ENCODE measurements at places on chromosomes 11 and 22.

DNA sequence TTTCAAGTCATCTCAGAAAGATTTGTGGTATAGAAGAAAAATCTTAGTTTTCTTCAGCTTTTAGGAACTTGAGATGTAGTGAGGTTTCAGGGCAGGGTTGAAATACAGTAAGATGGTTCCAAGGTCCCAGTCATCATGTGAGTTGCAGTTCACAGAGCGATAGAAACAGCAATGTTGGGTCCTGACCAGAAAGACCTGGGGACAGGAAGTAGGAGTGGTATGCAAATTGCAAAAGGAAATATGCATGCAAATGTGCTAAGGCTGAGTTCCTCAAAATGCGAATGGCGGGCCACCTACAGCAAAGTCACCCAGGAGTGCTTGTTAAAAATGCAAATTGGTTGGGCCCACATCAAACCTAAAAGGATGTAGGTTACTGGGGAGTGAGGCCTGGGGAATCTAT, 1032.7 kb upstream of the TENM4 start:
- no peak for DNase-seq

GRCh38 chr22:21709688-21710087, 25.9 kb downstream of the YPEL1 start:
- no peak for DNase-seq

DNA sequence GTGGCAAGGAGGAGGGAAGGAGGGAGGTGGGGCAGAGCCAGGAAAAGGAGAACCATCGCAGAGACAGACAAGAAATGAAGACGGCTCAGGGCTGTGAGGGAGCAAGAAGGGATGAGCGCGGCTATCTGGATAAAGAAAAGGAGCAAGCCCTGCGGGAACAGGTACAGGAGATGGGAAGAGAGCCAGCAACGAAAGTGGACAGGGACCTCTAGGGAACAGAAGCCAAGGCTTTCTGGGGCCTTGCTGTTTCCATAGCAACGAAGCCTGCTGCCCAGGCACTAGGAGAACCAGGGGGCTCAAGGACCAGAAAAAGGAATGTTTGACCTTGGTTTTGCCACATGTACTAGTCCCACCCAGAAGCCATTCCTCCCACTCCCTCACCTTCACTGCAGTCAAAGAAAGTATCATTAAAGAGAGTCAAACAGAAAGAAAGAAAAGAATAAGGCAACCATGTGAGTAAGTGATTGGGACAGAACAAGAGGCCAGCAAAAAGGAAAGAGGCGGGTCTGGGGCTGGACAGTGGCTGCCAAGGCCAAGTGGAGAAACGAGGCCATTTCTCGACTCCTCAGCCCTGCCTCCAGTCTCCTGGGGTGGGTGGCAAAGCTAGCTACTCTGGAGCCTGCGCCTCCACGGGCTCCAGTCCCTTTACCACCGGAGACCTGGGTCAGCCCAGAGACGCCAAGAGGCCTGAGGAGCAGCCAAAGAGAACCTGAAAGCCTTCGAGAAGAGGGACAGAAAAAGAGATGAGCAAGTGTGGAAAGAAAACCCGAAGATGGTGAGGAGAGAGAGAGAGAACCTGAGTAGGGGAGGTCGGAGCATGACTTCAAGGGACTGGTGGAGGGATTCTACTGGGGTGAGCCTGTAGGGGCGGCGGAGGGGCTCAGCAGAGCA, 35.1 kb downstream of the NRXN2 start:
- no peak for DNase-seq

GRCh38 chr11:87454241-87454640, 416.5 kb downstream of the TMEM135 start:
- no peak for DNase-seq

- DNase-seq: peak; percentile 41
These were observed 28.6 kb upstream of the PRAME start for GRCh38 chr22:22587577-22588188.

DNA sequence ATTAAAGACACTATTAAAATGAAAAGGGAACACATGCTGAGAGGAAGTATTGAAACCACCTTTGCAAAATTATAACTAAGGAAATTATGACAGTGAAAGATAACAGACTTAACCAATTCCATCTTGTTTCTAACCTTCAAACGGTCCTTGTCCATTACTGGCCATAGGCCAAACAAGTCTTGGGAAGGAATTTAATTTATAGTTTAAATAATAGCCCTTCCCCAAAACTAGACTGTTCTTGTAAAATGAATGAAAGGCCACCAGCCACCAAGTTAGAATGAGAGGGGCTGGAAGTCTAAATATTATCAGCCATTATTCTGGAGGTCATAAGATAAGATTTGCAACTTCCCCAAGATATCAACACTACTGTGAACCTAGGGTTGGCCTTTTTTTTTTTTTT, 1.8 kb upstream of the TALDO1 start:
- no peak for DNase-seq

- DNase-seq: no peak
These were observed 69.7 kb downstream of the ELFN2 start for GRCh38 chr22:37357446-37358075.

DNA sequence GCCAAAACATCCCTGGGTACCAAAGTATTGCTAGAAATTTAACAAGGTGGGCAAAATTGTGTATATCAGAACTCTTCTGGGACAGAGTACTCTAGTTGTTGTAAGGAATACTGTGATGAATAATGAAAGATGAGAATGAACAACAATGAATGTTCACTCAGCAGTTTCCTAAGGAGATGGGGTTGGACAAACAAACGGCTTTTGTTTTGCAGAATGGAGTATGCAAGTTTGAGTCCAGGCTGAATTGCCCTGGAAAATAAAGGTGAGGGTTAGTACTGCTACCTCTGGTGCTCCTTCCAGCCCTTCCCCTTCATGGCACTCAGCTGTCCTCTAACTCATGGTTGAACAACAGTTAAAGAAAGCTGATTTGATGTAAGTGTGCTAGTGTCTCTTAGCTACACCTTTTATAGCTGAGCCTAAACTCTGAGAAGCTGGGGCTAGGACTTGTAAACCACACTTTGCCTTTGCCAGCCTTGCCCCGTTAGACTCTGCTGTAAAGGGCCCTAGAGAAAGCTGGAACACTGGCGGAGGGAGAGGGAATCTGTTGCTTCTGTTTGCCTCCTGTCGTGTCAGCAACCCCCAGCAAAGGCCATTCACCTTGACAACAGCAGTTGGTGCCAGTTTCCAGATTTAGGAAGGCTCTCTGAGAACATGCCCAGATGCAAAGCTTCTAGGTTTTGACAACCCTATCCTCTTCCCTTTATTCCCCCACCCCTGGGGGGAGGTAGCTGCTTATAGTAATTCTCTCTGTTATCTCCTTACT, 41.2 kb upstream of the POLD3 start:
- DNase-seq: no peak

GRCh38 chr11:10197091-10197490, 96.9 kb downstream of the SBF2 start:
- no peak for DNase-seq

- DNase-seq: peak; percentile 92
These were observed 2.9 kb downstream of the RPL3 start for GRCh38 chr22:39316440-39317083.

DNA sequence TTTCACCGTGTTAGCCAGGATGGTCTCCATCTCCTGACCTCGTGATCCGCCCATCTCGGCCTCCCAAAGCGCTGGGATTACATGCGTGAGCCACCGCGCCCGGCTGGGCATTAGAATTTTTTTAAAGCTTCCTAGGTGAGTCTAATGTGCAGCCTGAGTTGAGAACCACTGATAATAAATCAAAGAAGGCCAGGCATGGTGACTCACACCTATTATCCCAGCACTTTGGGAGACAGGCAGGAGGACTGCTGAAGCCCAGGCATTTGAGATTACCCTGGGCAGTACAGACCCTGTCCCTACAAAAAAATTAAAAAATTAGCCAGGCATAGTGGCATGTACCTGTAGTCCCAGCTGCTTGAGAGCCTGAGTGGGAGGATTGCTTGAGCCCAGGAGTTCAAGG, 13.7 kb downstream of the MEI1 start:
- DNase-seq: peak; percentile 88

DNA sequence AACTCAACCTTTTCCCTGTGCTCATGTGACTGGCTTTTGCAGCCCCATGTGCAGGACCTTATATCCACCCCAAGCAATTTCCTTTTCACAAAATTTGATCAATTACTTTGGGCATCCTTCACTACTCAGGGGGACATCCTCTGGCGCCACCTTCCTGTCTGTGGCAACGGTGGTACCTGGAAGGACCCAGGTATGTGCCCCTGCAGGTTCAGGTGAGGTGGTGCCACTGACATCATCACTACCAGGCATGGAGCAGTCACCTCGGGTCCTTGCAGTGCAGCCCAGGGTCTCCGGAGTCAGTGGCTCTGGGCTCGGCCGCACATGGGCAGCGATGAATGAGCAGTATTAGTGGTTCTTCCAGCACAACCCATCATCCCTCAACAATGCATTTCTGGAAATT, 37.7 kb upstream of the B3GAT1 start:
- DNase-seq: no peak

- no peak for DNase-seq
These were observed 114.1 kb downstream of the LARGE1 start for GRCh38 chr22:33806191-33806590.

- no peak for DNase-seq
These were observed 15.0 kb downstream of the STARD10 start for GRCh38 chr11:72778535-72779494.

- no peak for DNase-seq
These were observed 662.5 kb upstream of the B3GAT1 start for GRCh38 chr11:135074397-135074998.

- peak; percentile 40 for DNase-seq
These were observed 47.0 kb downstream of the RTL6 start for GRCh38 chr22:44451016-44451415.

- DNase-seq: no peak
These were observed 2.8 kb downstream of the ATP5MGL start for GRCh38 chr22:42637555-42637954.

DNA sequence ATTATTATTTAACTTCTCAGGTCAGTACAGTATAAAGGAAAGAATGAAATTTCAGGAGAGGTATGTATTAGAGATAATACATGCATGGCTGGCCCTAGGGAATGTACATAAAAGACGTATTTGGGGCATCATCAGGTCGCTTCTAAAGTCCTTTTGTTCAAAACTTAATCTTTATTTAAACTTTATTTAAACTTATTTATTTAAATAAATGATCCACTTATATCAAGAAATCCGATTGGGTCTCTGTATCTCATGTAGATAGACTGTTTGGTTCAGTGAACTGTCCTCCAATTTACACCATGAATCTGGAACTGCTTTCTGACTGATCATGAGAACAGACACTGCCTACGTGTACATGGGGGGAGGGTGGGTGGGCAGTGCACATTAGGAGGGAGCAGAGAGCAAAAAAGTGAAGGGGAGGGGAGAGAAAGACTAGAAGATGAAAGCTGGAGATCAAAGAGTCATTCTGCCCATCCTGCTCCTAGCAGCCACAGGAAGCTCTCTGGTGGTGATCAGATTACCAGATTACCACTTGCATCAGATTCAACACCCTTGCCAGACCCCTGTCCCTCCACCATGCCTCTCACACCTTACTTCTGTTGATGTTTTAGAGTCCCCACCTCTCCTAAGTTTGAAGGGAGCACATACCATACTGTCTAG, 92.1 kb upstream of the MTMR2 start:
- peak; percentile 94 for DNase-seq
